Naive thymus-derived CD8-positive, alpha-beta T cell (primary cell): ENCODE measurements at places on chromosomes 6 and 20.
A peak's percentile ranks its signal among the peaks of the same experiment; 100 is the strongest.

- no peaks in the 10 kb centered on the region for H3K36me3 ChIP-seq
- no peak overlapping the region for H3K4me3 ChIP-seq
- no peak overlapping the region for H3K27ac ChIP-seq
- no peak for DNase-seq
Measured at GRCh38 chr6:37139230-37139962, 30.6 kb upstream of the PIM1 start.

DNA sequence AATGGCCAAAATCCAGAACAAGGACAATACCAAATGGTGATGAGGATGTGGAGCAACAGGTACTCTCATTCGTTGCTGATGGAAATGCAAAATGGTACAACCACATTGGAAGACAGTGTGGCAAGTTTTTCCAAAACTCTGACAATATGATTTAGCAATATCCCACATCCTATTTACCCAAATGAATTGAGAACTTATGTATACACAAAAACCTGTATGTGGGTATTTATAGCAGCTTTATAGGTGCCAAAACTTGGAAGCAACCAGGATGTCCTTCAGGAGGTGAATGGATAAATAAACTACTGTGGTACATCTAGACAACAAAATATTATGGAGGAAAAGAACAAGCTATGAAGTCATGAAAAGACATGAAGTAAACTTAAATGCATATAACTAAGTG is 156.5 kb downstream of the TFAP2A start:
- peaks cover 4% of the 10 kb centered on the region for H3K36me3 ChIP-seq
- H3K4me3 ChIP-seq = no peak overlapping the region
- DNase-seq = no peak
- no peak overlapping the region for H3K27ac ChIP-seq

- H3K4me1 ChIP-seq = no peaks in the 10 kb centered on the region
- H3K27ac ChIP-seq = no peak overlapping the region
- H3K4me3 ChIP-seq = no peak overlapping the region
- H3K36me3 ChIP-seq = no peaks in the 10 kb centered on the region
- H3K27me3 ChIP-seq = peaks cover 18% of the 10 kb centered on the region
Measured at GRCh38 chr6:46898006-46898405, 23.7 kb downstream of the ADGRF5 start.

- no peak for DNase-seq
- no peak overlapping the region for H3K4me3 ChIP-seq
- no peaks in the 10 kb centered on the region for H3K36me3 ChIP-seq
- H3K27ac ChIP-seq = no peak overlapping the region
- H3K4me1 ChIP-seq = no peaks in the 10 kb centered on the region
Measured at GRCh38 chr6:145457556-145457955, 277.8 kb downstream of the EPM2A start.

- no peaks in the 10 kb centered on the region for H3K27me3 ChIP-seq
- no peak for DNase-seq
- H3K4me1 ChIP-seq = no peaks in the 10 kb centered on the region
- H3K36me3 ChIP-seq = no peaks in the 10 kb centered on the region
- no peak overlapping the region for H3K27ac ChIP-seq
Measured at GRCh38 chr6:148888856-148889255, 142.0 kb downstream of the UST start.

DNA sequence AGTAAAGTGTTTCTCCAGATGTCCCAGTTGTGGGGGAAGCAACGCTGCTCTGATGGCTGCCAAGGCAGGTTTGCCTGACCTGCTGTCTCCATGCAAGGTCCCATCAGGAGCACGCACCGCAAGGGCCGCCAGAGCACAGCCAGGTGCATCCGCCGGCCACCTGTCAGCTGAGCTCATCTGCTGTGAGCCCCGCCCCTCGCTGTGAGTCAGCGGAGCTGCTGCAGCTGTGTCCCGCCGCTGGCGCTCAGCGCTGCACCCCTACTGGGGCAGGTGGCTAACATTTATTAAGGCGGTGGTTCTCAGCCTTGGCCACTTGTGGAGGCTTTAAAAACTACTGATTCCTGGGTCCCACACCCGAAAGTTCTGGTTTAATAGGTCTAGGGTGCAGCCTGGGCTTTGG is 225.7 kb downstream of the UST start:
- H3K36me3 ChIP-seq = no peaks in the 10 kb centered on the region
- peak; percentile 33 for DNase-seq
- H3K4me1 ChIP-seq = peaks cover 4% of the 10 kb centered on the region
- no peak overlapping the region for H3K27ac ChIP-seq

GRCh38 chr6:110116258-110116657 is 63.2 kb downstream of the WASF1 start:
- H3K4me3 ChIP-seq = no peak overlapping the region
- H3K36me3 ChIP-seq = peaks cover 15% of the 10 kb centered on the region
- no peaks in the 10 kb centered on the region for H3K27me3 ChIP-seq

DNA sequence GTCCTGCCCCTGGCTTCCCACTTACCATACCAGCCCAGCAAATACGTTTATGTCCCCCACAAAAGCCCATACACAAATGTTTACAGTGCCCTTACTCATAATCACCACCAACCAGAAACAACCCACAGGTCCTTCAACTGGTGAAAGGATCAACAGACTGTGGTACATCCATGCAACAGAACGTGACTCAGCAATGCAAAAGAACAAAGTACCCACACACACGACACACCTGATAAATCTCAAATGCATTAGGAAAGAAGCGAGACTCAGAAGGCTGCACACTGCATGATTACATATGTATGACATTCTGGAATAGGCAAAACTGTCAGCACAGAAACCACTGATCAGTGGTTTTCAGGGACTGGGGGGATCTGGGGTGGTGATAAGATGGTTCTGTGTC is 20.5 kb downstream of the NCR2 start:
- DNase-seq = no peak
- H3K36me3 ChIP-seq = peaks cover 14% of the 10 kb centered on the region

- no peaks in the 10 kb centered on the region for H3K27me3 ChIP-seq
- no peak overlapping the region for H3K27ac ChIP-seq
- no peak overlapping the region for H3K4me3 ChIP-seq
- no peaks in the 10 kb centered on the region for H3K4me1 ChIP-seq
- H3K36me3 ChIP-seq = no peaks in the 10 kb centered on the region
Measured at GRCh38 chr6:101770116-101770515, 376.6 kb downstream of the GRIK2 start.

GRCh38 chr6:41595166-41595565 is 43.1 kb upstream of the MDFI start:
- no peak overlapping the region for H3K4me3 ChIP-seq
- no peak overlapping the region for H3K27ac ChIP-seq
- no peak for DNase-seq
- H3K27me3 ChIP-seq = no peaks in the 10 kb centered on the region

GRCh38 chr20:20624914-20625313 is 87.5 kb downstream of the RALGAPA2 start:
- no peak for DNase-seq
- H3K27ac ChIP-seq = no peak overlapping the region
- peaks cover 38% of the 10 kb centered on the region for H3K36me3 ChIP-seq
- no peaks in the 10 kb centered on the region for H3K27me3 ChIP-seq
- no peaks in the 10 kb centered on the region for H3K4me1 ChIP-seq
- H3K4me3 ChIP-seq = no peak overlapping the region
